ENCODE measurements at places on chromosomes 5 and 9.

DNA sequence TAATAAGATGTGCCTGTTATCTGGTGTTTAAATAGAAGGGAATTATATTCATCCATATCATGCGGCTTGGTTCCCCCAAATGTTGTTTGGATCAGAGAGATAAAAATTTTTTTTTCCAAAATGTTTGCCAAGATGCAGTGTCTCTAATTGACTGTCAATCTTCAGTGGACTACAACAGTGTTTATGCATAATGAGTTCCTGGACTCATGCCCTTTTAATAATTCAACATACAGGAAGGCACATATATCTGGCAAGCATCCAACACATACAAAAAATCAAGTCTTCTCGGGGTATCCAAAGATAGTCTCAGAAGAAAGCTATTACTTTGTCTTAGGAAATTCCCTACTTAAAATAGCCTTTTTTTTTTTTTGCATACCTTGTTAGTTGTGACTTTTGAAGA, 1534.7 kb downstream of the EFNA5 start:
- no peak for DNase-seq
- no peaks in the 10 kb centered on the region for H3K27me3 ChIP-seq
- H3K4me3 ChIP-seq, result no peak overlapping the region
- no peak overlapping the region for H3K27ac ChIP-seq

- H3K4me1 ChIP-seq, result no peaks in the 10 kb centered on the region
- no peak for DNase-seq
- H3K27ac ChIP-seq, result no peak overlapping the region
- H3K27me3 ChIP-seq, result no peaks in the 10 kb centered on the region
Observed at GRCh38 chr5:103513701-103514100, 48.9 kb downstream of the NUDT12 start.

DNA sequence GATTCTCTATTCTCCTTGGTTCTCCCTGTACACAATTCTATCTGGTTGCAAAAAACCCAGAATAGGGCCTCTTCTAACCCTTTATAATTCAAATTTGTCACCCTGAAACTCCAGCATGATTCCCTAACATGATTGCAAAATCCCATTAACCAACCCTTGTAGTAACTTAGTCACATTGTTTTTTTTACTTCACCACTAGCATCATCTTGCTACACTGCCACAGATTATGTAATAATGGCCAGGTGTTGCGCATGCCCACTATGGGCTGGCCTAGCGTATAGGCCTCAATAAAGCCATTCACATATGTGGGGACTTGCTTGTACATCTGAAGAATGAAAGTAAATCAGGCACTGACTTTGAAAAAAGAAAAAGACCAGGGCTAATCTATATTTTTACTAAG, 25.7 kb downstream of the FAM170A start:
- no peak for DNase-seq
- no peaks in the 10 kb centered on the region for H3K4me1 ChIP-seq
- no peak overlapping the region for H3K4me3 ChIP-seq
- H3K27me3 ChIP-seq, result no peaks in the 10 kb centered on the region
- H3K36me3 ChIP-seq, result no peaks in the 10 kb centered on the region

DNA sequence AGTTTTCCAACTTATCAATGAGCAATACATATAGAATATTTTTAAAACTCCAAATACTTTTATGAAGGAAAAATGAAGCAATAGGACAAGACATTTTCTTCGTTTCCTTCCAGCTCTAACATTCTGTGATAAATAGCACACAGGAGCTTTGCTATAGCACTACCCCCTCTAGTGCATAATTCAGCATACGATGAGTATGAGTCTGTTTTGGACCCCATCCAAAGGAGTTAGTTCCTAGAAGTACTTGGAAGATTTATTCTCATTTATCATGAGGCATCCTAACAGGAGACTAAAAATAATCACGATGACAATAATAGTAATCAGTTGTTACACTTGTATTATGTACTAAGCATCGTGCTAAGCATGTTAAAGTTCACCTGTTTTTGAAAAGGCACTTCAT, 1061.3 kb upstream of the DMAC1 start:
- no peak overlapping the region for H3K4me3 ChIP-seq
- H3K27ac ChIP-seq, result no peak overlapping the region
- DNase-seq, result no peak
- H3K36me3 ChIP-seq, result no peaks in the 10 kb centered on the region
- peaks cover 35% of the 10 kb centered on the region for H3K4me1 ChIP-seq

DNA sequence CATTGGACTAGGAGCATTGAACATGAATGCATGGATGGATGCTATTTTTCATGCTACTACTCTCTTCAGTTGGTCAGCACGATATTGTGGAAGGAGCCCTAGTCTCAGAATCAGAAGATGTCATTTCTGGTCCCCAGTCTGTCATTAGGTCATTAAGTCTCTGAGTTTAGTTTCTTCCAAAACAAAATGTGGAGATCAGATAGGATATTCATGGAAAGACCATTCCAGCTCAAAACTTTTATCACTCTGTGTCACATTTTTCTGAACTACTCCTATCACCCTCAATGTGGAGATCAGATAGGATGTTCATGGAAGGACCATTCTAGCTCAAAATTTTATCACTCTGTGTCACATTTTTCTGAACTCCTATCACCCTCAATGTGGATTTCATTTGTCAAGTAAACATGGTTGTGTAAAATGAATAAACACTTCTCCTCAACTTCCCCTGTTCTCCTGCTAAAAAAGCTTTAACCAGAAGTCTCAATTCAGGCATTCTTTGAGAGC, 296.8 kb downstream of the MRPS30 start:
- no peak for DNase-seq
- no peak overlapping the region for H3K27ac ChIP-seq
- H3K27me3 ChIP-seq, result no peaks in the 10 kb centered on the region

- no peak overlapping the region for H3K4me3 ChIP-seq
- H3K4me1 ChIP-seq, result no peaks in the 10 kb centered on the region
- DNase-seq, result no peak
- H3K27ac ChIP-seq, result no peak overlapping the region
Observed at GRCh38 chr9:8677741-8678140, 878.2 kb upstream of the DMAC1 start.

- H3K4me3 ChIP-seq, result no peak overlapping the region
- H3K27ac ChIP-seq, result no peak overlapping the region
- no peak for DNase-seq
- no peaks in the 10 kb centered on the region for H3K27me3 ChIP-seq
Observed at GRCh38 chr5:80764786-80765185, 110.0 kb upstream of the DHFR start.

DNA sequence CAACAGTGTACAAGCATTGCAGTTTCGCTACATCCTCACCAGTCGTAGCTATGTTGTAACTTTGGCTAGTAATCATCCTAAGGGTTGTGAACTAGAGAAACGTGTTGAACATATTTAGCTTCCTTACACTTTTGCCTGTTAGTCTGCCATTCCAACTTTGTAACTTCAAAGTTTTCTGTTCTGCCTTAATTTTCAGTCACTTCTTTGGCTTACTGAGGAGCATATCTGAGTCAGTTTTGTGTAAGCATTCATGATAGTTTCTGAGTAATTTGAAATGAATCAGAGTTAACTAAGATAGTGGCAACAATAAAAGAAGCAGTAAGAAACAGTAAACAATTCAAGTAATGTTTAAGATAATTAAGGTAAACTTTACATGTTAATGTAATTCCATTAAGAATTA, 58.9 kb upstream of the MCCC2 start:
- H3K4me1 ChIP-seq, result no peaks in the 10 kb centered on the region
- no peak for DNase-seq
- H3K27ac ChIP-seq, result no peak overlapping the region
- no peak overlapping the region for H3K4me3 ChIP-seq

DNA sequence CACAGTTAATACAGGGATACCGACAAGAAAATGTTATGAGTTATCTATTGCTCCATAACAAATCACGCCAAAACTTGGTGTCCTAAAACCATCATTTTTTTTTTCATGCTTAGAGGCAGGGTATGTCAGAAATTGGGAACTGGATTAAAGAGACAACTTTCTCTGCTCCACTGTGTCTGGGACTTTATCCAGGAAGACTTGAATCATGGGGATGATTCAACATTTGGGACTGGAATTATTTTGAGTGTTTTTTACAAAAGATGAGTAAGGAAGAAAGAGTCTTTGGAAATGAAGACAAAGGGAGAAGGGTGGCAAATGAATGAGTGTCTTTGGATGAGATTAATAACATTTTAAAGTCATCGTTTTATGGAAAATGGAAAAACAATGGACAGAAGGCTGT, 1883.7 kb upstream of the C9orf72 start:
- H3K27ac ChIP-seq, result no peak overlapping the region
- no peak for DNase-seq
- no peak overlapping the region for H3K4me3 ChIP-seq
- no peaks in the 10 kb centered on the region for H3K27me3 ChIP-seq
